Natural killer cell (primary cell): ENCODE measurements at places on chromosomes 6 and 20. TPM values are rescaled to one million over a fixed set of nuclear protein-coding genes. Genes with fewer than 3 reads are reported as not detected.

DNA sequence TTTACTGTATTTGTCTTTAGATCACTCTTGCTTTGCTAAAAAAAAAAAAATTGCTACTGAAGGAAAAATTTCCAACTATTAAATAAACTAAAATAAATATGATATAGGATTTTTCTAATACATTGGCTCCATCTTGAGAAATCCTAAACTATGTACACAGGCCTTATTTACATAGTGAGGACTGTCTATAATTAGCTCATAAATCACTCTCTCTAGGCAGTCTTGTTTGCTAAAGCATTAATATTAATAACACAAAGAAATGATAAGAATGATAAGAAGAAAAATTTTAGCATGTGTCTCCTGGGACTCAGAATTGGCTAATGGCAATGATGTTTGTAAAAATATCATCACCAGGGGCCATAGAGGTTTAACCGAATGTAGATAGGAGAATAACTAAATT is 13.3 kb upstream of the CRYBG1 start:
- H3K36me3 ChIP-seq: no peaks in the 10 kb centered on the region
- H3K4me1 ChIP-seq: no peaks in the 10 kb centered on the region
- no peaks in the 10 kb centered on the region for H3K27me3 ChIP-seq
- H3K27ac ChIP-seq: no peak overlapping the region
- no peak for DNase-seq

DNA sequence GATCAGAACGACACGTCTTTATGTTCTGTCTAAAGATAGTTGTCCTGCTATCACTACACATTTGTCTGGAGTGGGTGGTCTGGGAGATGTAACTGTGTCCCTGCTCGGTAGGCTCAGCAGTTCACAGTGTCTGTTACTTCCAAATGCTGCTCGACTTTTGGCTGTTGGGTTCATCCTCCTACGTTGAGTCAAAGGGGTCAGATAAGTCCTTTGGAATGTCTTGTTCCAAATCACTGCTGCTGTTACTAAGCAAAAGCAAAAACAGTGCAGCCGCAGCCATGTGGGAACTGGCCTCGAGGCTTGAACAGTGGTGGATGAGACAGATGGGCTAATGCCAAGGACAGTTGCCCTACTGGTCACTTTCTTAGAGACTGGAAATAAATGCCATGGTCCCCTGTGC is 272.2 kb upstream of the MAP3K7 start:
- H3K36me3 ChIP-seq: no peaks in the 10 kb centered on the region
- no peak overlapping the region for H3K4me3 ChIP-seq
- no peaks in the 10 kb centered on the region for H3K27me3 ChIP-seq
- no peak overlapping the region for H3K27ac ChIP-seq

GRCh38 chr6:158222066-158222465 is 53.9 kb downstream of the GTF2H5 start:
- H3K4me1 ChIP-seq: no peaks in the 10 kb centered on the region
- H3K27ac ChIP-seq: no peak overlapping the region
- no peaks in the 10 kb centered on the region for H3K27me3 ChIP-seq
- no peak overlapping the region for H3K4me3 ChIP-seq

DNA sequence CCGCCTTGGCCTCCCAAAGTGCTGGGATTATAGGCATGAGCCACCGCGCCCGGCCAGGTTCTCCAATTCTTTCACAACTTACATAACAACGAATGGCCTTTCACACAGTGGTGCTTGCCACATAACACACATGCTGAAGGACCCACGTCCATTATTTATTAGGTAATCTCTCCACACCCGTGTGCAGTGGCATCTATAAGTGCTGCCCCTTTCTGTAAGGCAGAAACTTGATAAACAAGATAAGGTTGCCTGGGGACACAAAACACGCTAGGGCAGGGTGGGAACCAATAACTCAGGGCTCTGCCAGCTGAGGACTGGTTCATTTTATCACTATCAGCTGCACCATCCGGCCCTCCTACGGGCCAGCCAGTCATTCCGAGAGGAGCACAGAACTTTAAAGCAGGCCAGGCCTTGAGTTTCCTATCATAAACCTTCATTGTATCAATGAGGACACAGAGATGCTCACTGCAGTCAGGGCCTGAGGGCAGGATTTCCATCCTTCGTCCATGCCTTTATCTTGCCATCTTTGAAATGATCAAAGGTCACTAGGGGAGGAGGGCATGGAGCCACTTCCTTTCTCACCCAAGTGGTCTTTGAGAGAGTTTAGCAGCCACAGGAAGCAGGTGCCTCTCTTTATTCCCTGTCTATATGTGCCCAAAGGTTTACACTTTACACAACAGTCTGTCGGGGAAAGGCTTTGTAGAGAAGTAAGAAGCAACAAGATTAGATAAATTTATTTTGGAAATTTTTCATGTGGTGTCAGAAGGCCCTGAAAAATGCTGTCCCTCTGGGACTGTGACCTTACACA is 37.6 kb downstream of the GPLD1 start:
- H3K4me3 ChIP-seq: no peak overlapping the region
- DNase-seq: no peak
- H3K4me1 ChIP-seq: no peaks in the 10 kb centered on the region
- no peak overlapping the region for H3K27ac ChIP-seq
- no peaks in the 10 kb centered on the region for H3K36me3 ChIP-seq

DNA sequence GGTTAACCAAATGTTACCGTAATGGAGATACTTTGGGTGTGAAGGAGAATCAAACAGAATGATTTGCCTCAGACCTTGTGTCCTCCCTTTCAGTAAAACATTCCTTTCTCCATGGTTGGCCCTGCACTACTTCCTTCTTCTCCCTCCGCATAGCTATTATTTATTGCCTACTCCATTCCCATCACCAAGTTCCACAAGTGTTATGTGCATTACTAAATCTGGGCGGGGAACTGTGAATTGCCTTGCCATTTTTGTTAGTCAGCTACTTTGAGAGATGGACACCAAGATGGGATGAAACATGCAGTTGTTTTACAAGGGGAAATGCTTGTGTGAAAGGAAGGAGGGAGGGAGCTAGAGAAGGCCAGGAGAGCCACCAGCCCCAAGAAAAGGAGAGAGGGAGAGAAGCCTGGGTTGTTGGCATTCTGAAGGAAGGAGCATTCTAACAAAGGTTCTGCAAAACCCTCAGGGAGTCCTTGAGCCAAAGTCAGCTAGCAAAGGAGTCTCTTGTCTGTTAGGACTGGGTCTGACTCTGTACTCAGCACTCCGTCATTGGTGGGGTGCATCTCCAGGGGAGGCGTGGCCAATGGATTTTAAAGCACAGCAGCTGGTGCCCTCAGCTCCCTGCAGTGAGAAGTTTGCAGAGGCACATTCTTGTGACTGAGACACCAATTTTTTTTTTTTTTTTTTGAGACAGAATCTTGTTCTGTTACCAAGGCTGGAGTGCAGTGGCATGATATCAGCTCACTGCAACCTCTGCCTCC is 83.6 kb upstream of the CHD6 start:
- H3K27me3 ChIP-seq: no peaks in the 10 kb centered on the region
- no peak overlapping the region for H3K27ac ChIP-seq
- H3K36me3 ChIP-seq: no peaks in the 10 kb centered on the region
- H3K4me1 ChIP-seq: no peaks in the 10 kb centered on the region

GRCh38 chr6:121660277-121660676 is 224.8 kb downstream of the GJA1 start:
- no peaks in the 10 kb centered on the region for H3K36me3 ChIP-seq
- H3K4me1 ChIP-seq: no peaks in the 10 kb centered on the region
- H3K27me3 ChIP-seq: no peaks in the 10 kb centered on the region
- no peak for DNase-seq
- no peak overlapping the region for H3K27ac ChIP-seq
- H3K4me3 ChIP-seq: no peak overlapping the region

DNA sequence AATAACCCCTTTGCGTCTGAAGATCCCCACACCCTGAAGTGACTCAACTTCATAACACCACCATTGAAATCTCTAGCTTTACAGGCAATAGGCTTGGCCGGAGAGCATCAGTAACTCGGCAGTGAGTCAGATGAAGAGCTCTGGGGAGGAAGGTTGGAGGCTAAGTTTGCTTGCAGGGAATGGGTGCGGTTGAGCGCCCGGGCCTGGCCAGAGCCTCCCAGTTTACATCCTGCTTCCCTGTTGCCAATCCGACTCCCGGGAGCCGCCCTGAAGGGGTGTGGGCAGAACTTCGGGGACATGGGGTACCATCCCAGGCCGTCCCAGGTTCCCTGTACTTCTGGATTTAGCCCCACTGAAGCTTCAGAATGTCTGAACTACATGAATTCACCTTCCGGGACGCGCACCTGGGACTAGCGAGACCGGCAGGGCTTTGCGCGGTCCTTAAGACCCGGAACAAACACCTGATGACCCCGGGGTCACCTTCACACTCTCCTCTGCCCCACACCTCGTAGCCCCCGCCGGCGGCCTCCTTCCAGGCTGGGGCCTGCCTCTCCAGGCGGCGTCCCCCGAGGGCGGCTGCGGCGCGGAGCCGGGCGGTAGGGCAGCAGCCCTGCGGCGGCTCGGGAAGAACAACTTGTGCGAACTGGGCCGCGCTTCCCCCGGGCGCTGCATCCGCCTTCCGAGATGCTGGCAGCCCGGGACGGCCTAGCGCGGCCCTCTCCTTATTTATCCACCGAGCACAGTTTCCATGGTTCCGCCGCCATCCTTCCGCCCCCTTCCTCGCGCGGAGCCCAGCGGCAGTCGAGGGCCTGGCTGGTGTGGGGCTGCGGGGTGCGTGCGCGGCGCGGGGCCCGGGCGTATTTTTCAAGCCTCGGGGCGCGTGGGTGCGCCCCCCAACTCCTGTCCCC is 56.6 kb upstream of the RREB1 start:
- H3K27ac ChIP-seq: no peak overlapping the region
- no peaks in the 10 kb centered on the region for H3K27me3 ChIP-seq
- H3K4me1 ChIP-seq: peaks cover 15% of the 10 kb centered on the region
- DNase-seq: peak; percentile 63

- H3K27me3 ChIP-seq: no peaks in the 10 kb centered on the region
- H3K4me3 ChIP-seq: no peak overlapping the region
- no peaks in the 10 kb centered on the region for H3K4me1 ChIP-seq
- H3K27ac ChIP-seq: no peak overlapping the region
These were observed 336.4 kb upstream of the HSF2 start for GRCh38 chr6:122063076-122063475.

GRCh38 chr20:19336631-19337030 is 124.2 kb downstream of the SLC24A3 start:
- H3K4me3 ChIP-seq: no peak overlapping the region
- no peak for DNase-seq
- no peaks in the 10 kb centered on the region for H3K4me1 ChIP-seq
- no peak overlapping the region for H3K27ac ChIP-seq

GRCh38 chr20:16555754-16556153 is 17.5 kb downstream of the KIF16B start:
- no peak for DNase-seq
- no peaks in the 10 kb centered on the region for H3K27me3 ChIP-seq
- H3K36me3 ChIP-seq: no peaks in the 10 kb centered on the region
- no peak overlapping the region for H3K27ac ChIP-seq
- H3K4me3 ChIP-seq: no peak overlapping the region
- H3K4me1 ChIP-seq: no peaks in the 10 kb centered on the region

DNA sequence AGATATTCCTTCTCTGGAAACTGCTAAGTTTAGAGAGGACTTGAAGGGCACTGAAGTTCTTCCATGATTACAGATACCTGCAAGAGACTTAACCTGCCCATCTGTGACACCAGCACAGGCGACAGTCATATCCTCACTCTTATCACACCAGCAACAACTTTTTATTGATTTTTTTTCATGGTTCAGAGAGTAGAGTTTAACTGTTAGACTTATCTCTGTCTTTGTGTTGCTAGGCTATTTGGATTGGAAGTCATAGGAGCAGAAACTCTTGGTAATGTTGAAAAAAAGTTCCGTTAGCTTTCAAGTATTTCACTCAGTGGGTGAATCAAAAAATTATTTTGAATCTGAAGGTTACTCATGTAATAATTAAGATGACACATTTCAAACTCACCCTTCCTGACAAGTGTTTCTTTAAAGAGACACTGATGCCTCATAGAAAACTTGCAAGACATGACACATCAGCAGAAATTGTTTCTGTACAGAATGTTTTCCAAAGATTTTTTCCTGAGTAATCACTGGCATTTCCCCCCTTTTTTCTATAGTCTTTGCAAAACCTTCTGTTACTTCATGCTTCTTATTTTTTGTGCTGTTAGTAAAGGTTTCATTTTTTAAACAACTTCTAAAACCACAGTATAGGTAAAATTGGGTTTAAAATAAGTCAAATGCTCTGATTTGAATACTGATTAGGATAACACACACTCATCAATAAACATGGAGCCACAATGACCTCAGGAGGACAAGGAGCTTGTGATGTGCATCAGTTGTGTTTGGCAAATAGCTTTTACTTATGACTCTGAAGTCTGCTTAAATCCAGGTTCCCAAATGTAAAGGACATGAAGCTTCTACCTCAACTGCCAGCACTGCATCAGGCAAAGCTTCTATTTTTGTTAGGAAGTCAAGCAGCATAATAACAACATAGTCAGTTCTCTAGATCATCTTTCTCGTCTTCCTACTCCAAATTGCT is 252.9 kb upstream of the MAN1A1 start:
- no peaks in the 10 kb centered on the region for H3K36me3 ChIP-seq
- no peak overlapping the region for H3K4me3 ChIP-seq
- no peaks in the 10 kb centered on the region for H3K4me1 ChIP-seq
- H3K27ac ChIP-seq: no peak overlapping the region
- H3K27me3 ChIP-seq: no peaks in the 10 kb centered on the region

DNA sequence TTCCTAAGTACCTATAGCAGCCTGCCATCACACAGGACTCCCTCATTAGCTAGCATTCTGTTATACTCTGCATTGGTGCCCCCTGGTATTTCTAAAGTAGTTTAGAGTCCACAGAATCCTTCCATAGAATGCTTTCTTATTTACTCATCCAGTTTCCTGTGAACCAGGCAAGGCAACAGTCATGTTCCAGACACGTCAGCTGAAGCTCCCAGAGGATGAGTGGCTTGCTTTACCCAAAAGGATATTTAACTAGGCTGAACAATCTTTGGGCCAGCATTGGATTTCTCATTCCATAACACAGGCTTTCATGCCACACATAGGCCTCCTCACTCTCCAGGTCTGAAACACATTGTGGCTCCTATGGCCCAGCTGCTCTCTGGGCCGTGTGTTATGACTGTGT is 203.8 kb upstream of the MAP3K7 start:
- no peak for DNase-seq
- no peak overlapping the region for H3K27ac ChIP-seq
- H3K4me3 ChIP-seq: no peak overlapping the region
- no peaks in the 10 kb centered on the region for H3K27me3 ChIP-seq

DNA sequence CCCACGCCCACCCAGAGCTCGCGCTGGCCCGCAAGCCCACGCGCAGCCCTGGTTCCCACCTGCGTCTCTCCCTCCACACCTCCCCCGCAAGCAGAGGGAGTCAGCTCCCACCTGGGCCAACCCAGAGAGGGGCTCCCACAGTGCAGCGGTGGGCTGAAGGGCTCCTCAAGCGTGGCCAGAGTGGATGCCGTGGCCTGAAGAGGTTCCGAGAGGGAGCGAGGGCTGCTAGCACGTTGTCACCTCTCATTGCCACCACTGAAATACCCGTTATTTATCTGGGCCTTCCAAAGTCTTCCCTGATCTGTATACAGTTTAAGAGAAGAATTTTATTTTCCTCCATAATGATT is 88.3 kb upstream of the MYLIP start:
- H3K27ac ChIP-seq: no peak overlapping the region
- H3K4me1 ChIP-seq: no peaks in the 10 kb centered on the region
- DNase-seq: no peak
- no peaks in the 10 kb centered on the region for H3K36me3 ChIP-seq
- H3K27me3 ChIP-seq: no peaks in the 10 kb centered on the region

The NFATC2 gene
- 195 TPM for total RNA-seq

The CFB gene
- not detected for total RNA-seq

The COX4I2 gene
- total RNA-seq: not detected

The GSTA2 gene
- total RNA-seq: not detected

The TMEM170B gene
- 3.6 TPM for total RNA-seq

The DCDC2 gene
- not detected for total RNA-seq

The LRRC73 gene
- 0.24 TPM for total RNA-seq

The BMP7 gene
- total RNA-seq: not detected

The BPIFB2 gene
- total RNA-seq: not detected

The SMPDL3A gene
- 3.9 TPM for total RNA-seq

The ID4 gene
- not detected for total RNA-seq
